ENCODE measurements at places on chromosomes 16 and 17.

- no peak for DNase-seq
Measured at GRCh38 chr16:81446907-81447268, 2.3 kb downstream of the CMIP start.

DNA sequence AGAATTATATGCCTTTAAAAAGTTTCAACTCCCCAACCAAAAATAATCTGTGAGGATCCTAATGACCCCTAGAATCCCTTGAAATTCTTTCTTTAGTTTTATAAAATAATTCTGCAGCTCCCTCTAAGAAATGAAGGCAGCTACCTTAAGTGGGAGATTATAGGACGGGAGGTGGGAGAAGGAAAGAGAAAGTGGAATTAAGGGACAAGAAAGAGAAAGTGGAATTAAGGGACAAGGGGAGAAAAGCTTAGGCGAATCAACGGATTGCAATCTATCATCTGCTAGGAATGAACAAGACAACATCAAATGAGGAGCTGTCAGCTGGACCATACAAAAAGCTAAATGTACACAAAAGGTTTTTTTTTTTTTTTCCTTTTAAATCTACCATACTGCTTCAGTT is 262.0 kb downstream of the ZFHX3 start:
- no peak for DNase-seq

GRCh38 chr17:81651692-81652091 is 4.7 kb downstream of the PDE6G start:
- DNase-seq, result no peak

GRCh38 chr17:37256627-37257026 is 119.2 kb upstream of the C17orf78 start:
- DNase-seq, result no peak

DNA sequence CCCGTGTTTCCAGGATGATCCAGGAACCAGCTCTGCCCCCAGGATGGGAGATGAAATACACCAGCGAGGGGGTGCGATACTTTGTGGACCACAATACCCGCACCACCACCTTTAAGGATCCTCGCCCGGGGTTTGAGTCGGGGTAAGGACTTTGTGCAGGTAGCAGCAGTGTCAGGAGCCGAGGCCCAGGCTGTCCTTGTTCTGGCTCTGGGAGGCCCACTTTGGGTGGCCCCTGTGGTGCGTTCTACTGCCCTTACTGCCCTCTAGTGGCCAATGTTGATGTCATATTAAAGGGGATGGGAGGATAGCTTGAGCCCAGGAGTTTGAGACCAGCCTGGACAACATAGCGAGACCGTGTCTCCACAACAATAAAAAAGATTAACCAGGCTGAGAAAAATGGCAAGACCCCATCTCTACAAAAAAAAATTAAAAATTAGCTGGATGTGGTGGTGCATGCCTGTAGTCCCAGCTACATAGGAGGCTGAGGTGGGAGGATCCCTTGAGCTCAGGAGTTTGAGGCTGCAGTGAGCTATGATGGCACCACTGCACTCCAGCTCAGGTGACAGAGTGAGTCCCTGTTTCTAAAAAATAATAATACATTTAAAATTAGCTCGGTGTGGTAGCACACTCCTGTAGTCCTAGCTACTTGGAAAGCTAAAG is 20.9 kb upstream of the CLEC18A start:
- peak; percentile 27 for DNase-seq

GRCh38 chr17:51725185-51725584 is 433.3 kb downstream of the CA10 start:
- no peak for DNase-seq

DNA sequence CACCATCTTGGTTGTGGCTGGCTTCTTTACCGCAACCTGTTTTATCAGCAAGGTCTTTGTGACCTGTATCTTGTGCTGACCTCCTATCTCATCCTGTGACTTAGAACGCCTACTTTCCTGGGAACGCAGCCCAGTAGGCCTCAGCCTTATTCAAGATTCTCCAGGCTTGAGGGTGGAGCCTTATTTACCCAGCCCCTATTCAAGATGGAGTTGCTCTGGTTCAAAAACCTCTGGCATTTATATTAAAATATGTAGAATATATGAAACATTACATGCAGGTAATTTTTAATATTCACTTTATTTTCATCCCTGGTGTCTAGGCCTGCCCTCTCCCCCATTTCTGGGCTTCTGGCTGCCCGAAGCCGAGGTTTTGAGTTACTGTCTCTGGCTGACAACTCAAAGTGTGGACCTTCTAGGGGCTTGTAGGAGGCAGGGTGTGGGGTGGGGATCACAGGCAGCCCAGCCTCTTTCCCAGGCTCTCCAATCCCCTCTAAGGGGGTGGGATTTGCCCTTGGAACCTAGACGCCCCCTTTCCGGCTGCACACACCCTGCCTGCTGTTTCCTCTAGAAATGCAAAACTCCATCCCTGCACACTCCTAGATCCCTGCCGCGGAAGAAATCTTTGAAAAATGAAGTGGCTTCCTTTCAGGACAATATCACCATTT is 152.0 kb downstream of the KCNJ12 start:
- no peak for DNase-seq

DNA sequence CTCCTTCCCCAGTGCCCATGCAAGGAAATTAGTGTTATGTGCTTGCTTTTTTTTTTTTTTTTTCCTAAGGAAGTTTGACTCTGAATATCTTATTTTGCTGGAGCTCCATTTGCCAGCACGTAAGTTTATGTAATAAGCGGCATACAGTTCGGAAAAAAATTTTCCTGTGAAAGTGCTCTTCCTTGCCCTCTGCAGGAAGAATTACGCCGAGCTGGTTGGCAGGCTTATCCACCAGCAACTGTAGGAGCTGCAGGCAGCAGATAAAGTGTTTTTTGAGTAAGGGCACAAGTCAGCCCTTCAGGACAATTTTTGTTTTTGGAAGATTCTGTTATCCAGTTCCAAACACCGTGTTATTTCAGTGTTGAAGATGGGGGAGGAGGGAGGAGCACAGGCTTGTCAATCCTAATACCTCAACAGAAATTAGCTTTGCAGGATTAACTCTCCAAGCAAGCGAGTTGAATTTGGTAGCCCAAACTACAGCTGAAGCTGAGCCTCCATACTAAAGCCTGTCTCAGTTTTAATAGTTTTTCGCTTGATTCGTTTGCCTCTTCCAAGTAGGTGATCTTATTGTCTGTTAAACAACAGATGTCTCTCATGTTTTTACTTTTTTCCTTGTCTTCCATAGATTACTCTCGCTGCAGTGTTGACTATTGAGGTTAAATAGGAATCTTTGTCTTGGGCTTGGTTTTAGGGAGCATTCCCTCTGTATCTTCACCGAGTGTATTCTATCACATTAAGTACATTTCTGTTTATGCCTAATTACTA is 1.1 kb downstream of the SPECC1 start:
- DNase-seq, result no peak

GRCh38 chr16:67801883-67802282 is 4.5 kb downstream of the RANBP10 start:
- DNase-seq, result peak; percentile 35

GRCh38 chr17:4124999-4125398 is 17.8 kb downstream of the ZZEF1 start:
- DNase-seq, result no peak

DNA sequence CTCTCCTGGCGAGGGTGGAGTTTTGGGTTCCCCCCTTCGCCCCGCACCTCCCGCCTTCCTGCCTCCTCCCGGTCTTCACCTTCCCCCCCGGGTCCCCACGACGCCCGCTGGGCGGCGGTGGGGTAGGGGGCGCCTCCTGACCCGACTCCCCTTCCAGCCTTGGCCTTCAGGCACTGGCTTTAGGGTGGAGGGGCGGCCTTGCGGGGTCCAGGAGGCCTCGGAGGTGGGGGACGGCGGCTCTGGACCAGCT is 2.4 kb downstream of the SLC16A3 start:
- DNase-seq, result no peak

DNA sequence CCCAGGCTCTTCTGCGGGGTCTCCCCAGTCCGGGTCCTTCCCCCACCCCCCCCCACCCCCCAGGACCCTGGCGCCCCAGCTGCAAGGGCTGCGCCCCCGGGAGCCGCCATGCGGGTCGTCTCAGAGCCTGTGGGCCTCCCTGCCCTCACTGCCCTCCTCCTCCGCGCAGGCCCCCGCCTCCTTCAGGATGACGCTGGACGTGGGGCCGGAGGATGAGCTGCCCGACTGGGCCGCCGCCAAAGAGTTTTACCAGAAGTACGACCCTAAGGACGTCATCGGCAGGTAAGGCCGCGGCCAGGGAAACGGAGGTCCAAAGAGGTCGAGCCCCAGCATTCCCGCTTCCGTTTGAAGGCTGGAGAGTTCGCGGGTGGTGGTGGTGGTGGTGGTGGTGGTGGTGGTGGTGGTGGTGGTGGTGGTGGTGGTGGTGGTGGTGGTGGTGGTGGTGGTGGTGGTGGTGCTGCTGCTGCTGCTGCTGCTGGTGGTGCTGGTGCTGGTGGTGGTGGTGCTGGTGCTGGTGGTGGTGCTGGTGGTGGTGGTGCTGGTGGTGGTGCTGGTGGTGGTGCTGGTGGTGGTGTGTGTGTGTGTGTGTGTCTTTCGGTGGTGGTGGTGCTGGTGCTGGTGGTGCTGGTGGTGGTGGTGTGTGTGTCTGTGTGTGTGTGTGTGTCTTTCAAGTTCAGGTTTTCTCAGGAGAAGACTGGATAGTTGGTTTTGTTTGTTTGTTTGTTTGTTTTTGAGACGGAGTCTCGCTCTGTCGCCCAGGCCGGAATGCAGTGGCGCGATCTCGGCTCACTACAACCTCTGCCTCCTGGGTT is 615 bp downstream of the PHKG2 start:
- no peak for DNase-seq
